Lung (tissue), 17 donors: ENCODE measurements at places on chromosomes 6 and 20.
A peak's percentile ranks its signal among the peaks of the same experiment; 100 is the strongest.

DNA sequence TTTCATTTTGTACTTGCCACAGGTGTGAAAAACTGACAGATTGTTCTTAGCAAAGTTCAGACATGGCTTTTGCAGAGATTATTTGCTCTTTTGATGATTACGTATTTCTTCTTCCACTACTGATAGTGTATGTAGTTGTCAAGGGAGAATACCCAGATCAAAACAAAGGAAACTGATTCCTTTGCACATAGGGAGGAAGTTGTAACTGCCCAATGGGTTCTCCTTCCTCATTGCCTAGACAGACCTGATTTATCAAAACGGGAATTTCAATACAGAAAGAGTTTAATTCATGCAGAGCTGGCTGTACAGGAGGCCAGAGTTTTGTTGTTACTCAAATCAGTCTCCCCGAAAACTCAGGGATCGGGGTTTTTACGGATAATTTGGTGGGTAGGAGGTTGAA lies 214.7 kb downstream of the BCAS1 start:
- no peak for DNase-seq
- peaks cover 14% of the 10 kb centered on the region for H3K4me1 ChIP-seq
- no peaks in the 10 kb centered on the region for H3K27me3 ChIP-seq
- H3K27ac ChIP-seq = no peak overlapping the region

GRCh38 chr6:129453073-129453472 lies 256.9 kb downstream of the ARHGAP18 start:
- H3K4me1 ChIP-seq = no peaks in the 10 kb centered on the region
- no peak overlapping the region for H3K4me3 ChIP-seq
- H3K36me3 ChIP-seq = peaks cover 24% of the 10 kb centered on the region
- no peak for DNase-seq
- no peak overlapping the region for H3K27ac ChIP-seq
- no peaks in the 10 kb centered on the region for H3K27me3 ChIP-seq

DNA sequence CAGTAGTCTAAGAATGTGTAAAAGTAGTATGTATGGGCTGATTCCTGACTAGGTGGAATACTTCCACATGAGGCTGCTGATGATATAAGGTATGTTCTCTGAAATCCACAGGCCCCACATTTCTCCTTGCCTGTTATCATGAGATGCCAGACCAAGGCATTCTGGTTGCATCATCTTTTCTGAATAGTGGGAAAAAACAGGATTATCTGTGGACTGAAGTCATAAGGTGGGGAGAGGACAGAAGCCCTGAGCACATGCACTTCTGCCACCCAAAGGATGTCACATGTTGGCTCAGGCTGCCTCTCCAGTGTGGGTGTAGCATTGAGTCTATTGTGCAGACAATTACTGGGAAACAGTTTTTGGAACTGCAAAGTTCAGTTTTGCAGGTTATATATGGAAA lies 184.5 kb upstream of the RAB32 start:
- no peaks in the 10 kb centered on the region for H3K27me3 ChIP-seq
- H3K4me3 ChIP-seq = no peak overlapping the region
- H3K27ac ChIP-seq = no peak overlapping the region

GRCh38 chr6:166764473-166765233 lies 137.6 kb upstream of the RPS6KA2 start:
- H3K27me3 ChIP-seq = no peaks in the 10 kb centered on the region
- H3K4me1 ChIP-seq = no peaks in the 10 kb centered on the region
- no peak for DNase-seq
- H3K4me3 ChIP-seq = no peak overlapping the region

- DNase-seq = no peak
- no peak overlapping the region for H3K4me3 ChIP-seq
- H3K36me3 ChIP-seq = no peaks in the 10 kb centered on the region
- H3K27me3 ChIP-seq = no peaks in the 10 kb centered on the region
Observed at GRCh38 chr20:24895431-24895830, 53.6 kb upstream of the CST7 start.

DNA sequence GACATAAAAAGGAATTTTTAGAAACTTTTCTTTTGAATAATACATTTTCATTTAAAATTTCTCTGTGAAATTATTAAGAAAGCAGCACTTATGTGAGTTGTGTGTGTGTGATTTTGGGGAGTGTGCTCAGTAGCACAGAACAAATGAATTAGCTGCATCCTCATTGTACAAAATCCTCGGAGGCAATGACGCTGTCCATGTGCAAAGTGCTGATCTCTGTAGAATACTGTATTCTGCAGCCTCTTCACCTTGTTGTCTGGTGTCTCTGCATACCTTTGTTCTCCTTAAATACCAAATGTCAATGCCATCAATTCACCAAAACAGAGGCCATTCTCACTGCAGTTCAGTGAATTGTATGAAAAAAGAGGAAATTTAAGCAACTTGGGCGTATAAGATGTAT lies 838.4 kb downstream of the QKI start:
- no peak overlapping the region for H3K4me3 ChIP-seq
- no peak for DNase-seq
- no peaks in the 10 kb centered on the region for H3K27me3 ChIP-seq

DNA sequence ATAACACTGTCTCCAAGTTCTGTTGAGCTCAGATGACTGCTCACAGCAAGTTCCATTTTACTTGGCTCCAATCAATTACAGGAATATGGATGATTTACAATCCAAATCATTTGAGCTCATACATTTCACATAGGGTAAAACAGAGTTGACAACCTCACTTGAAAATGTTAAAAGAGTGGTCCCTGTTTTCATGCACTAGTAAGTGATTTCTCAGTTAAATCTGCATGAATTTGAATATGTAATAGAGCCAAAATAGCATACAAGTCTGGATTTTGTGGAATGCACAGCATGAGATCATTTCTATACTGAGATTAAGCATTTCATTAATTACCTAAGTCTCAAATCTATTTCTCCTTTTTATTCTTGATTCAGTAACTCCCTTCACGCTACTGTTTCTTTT lies 217.6 kb downstream of the SIM1 start:
- H3K36me3 ChIP-seq = no peaks in the 10 kb centered on the region
- no peaks in the 10 kb centered on the region for H3K4me1 ChIP-seq
- no peaks in the 10 kb centered on the region for H3K27me3 ChIP-seq
- DNase-seq = no peak

GRCh38 chr6:26377719-26378118 lies 5.2 kb upstream of the BTN2A2 start:
- H3K27ac ChIP-seq = no peak overlapping the region
- no peaks in the 10 kb centered on the region for H3K27me3 ChIP-seq
- no peaks in the 10 kb centered on the region for H3K4me1 ChIP-seq

- H3K36me3 ChIP-seq = peaks cover 34% of the 10 kb centered on the region
- peak; percentile 100 for DNase-seq
- peak within 1 kb of the TSS; percentile 98 for H3K4me3 ChIP-seq
Observed at GRCh38 chr6:30489081-30490025, at the start of gene HLA-E. HLA-E (plus strand) TSS chr6:30489509; CDS start chr6:30489532, 23 bp downstream.

DNA sequence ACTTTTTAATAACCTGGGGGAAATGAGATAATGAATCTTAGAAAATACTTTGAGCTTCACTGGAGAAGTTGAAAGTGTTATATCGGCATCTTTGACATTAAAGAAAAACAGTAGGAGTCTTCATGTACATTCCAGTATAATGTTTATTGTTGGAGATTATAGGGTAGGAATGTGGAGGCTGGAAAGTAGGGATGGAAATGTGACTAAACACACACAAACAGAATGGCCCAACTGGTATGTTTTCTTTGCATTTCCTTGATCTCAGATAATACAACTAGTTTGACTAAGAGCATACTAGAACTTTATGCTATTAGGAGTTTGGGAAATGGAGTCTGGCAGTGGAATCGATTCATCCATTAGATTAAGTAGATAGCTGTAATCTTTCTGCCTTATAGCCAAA lies 10.1 kb upstream of the BAG2 start:
- no peak overlapping the region for H3K27ac ChIP-seq
- DNase-seq = no peak
- H3K4me3 ChIP-seq = no peak overlapping the region

DNA sequence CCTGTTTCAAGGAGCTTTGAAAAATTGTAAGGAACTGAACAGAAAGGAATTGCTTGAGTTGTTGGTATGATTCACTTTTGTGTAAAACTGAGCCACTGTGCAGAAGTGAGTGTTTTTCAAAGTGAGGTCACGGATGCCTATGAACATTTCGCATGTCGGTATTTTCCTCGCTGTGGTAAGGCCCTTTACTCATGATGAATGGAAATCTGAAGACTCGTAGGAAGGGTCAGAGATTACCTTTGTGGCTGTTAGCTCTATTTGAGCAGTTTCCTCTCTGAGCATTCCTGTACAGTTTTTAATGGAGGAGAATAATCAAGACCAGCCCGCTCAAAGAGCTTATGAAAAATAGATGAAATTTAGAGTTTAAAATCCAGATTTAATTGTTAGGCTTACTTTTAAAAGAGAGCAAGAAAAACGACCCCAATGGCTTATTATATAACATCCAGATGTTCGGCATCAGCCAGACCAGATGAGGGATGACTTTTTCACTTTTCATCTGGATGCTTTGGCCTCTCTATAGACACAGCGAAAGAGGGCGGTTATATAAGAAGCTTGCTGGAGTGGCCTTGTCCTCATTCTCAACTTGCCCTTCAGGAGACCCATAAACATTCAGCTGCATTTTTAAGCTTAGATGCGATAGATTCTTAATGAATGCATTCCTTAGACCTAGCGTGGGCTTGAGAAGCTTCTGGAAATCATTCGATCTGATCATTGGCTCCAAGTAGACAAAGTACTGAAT lies 99.5 kb downstream of the CD83 start:
- no peaks in the 10 kb centered on the region for H3K4me1 ChIP-seq
- no peak overlapping the region for H3K4me3 ChIP-seq
- no peaks in the 10 kb centered on the region for H3K27me3 ChIP-seq
- H3K27ac ChIP-seq = no peak overlapping the region

- H3K27ac ChIP-seq = no peak overlapping the region
- H3K4me3 ChIP-seq = no peak overlapping the region
- no peak for DNase-seq
- H3K4me1 ChIP-seq = no peaks in the 10 kb centered on the region
- H3K27me3 ChIP-seq = no peaks in the 10 kb centered on the region
Observed at GRCh38 chr20:47368301-47368700, 11.8 kb upstream of the ZMYND8 start.

DNA sequence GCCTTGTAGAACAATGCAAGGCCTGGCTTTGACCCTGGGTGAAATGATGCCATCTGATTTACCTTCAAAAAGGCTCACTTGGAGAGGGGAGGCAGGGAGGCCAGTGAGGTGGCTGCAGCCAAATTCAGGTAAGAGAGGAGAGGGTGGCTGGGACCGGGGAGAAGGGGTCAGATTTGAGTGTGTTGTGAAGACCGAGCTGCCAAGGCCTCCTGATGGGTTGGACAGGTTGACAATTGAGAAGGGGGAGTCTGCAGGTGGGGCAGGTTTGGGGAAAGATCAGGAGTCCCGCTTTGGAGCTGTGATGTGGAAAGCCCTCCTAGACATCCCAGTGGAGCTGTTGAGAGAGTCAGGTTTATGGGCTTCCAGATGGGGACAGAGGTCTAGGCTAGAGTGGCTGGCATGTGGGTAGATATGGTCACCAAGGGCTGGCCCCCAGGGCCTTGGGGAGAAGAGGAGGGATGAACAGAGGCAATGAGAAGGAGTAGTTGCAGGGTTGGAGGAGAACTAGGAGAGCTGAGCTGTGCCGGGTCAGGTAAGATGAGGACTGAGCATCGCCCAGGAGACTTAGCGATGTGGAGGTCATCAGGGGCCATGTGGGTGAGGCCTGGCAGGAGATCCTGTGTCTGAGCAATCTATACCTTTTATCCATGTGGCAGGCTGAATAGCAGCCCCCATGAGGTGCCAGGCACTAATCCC lies 70.5 kb upstream of the TOX2 start:
- H3K4me1 ChIP-seq = peaks cover 8% of the 10 kb centered on the region
- no peak for DNase-seq
- no peaks in the 10 kb centered on the region for H3K36me3 ChIP-seq
- H3K4me3 ChIP-seq = no peak overlapping the region
- H3K27me3 ChIP-seq = no peaks in the 10 kb centered on the region

GRCh38 chr6:19812512-19813119 lies 24.6 kb upstream of the ID4 start:
- no peak overlapping the region for H3K27ac ChIP-seq
- H3K36me3 ChIP-seq = no peaks in the 10 kb centered on the region
- H3K4me3 ChIP-seq = no peak overlapping the region
- H3K27me3 ChIP-seq = no peaks in the 10 kb centered on the region

DNA sequence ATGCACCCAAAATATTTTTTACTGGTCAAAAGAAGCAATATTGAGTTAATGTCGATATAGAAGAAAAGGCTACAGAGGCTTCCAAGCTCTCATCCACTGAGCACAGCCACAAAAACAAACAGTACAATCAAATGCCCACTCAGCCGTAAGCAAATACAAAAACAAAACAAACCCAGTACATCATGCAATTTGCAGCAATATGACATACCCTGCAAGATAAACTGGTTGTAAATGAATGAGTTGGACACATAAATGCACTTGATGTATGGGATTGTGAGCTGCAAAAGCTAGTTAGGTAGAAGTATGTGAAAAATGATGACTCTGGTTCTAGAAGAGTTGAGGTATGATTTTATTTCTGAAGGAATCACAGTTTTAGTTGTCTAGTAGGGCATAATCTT lies 83.9 kb downstream of the SESN1 start:
- no peak for DNase-seq
- no peaks in the 10 kb centered on the region for H3K4me1 ChIP-seq
- no peak overlapping the region for H3K4me3 ChIP-seq
- no peak overlapping the region for H3K27ac ChIP-seq

DNA sequence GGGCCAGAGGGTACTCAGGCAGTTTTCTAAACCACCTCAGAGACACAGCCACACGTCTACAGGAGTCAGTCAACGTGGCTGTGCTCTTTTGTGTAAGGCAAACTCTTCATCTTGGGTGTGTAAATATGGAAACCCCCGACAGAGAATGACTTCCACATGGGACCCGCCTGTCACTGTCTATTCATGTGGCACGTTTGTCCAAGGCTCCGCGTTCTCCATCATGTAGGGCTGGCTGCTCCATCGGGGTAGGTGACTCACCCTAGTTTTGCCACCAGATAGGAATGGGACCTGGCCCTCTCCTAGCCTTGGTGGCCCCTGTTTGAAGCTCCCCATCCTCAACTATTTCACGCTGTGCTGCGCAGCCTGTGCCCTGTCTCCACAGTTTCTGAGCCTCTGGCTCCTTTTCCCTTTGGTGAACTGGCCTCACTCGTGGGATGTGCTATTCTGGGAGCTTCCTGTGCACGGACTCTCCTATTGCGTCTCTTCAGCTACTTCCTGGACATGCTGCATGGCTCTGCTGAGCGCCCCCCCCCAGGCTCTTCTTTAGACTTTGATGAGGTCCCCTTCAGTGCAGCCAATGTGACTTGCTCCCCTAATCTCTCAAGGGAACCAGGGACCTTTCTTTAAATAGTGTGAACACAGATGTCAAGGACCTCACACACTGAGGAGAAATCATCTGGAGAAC lies 143.2 kb upstream of the PDE10A start:
- H3K4me1 ChIP-seq = peaks cover 5% of the 10 kb centered on the region
- DNase-seq = no peak
- peaks cover 4% of the 10 kb centered on the region for H3K27me3 ChIP-seq
- no peaks in the 10 kb centered on the region for H3K36me3 ChIP-seq
- H3K27ac ChIP-seq = no peak overlapping the region

DNA sequence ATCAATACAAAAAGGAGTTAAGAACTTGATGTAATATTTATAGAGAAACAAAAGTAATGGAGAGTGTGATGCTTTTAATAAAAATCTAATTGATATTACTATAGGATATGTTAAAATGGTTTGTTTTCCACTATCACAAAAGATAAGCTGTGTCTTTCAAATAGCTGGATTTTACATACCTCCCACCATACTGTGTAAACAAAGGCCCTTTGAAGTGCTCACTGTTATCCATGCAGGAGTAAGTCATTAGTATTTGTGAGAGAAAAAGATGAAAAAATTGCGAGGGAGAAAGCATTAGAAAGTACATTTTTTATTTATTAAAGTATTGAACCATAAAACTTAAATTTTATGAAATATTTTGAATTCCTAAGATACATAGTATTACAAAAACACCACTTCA lies 733.0 kb downstream of the GRIK2 start:
- no peaks in the 10 kb centered on the region for H3K36me3 ChIP-seq
- H3K4me3 ChIP-seq = no peak overlapping the region
- no peak overlapping the region for H3K27ac ChIP-seq
- no peaks in the 10 kb centered on the region for H3K4me1 ChIP-seq
- DNase-seq = no peak
